ENCODE measurements at places on chromosomes 6 and 20.

DNA sequence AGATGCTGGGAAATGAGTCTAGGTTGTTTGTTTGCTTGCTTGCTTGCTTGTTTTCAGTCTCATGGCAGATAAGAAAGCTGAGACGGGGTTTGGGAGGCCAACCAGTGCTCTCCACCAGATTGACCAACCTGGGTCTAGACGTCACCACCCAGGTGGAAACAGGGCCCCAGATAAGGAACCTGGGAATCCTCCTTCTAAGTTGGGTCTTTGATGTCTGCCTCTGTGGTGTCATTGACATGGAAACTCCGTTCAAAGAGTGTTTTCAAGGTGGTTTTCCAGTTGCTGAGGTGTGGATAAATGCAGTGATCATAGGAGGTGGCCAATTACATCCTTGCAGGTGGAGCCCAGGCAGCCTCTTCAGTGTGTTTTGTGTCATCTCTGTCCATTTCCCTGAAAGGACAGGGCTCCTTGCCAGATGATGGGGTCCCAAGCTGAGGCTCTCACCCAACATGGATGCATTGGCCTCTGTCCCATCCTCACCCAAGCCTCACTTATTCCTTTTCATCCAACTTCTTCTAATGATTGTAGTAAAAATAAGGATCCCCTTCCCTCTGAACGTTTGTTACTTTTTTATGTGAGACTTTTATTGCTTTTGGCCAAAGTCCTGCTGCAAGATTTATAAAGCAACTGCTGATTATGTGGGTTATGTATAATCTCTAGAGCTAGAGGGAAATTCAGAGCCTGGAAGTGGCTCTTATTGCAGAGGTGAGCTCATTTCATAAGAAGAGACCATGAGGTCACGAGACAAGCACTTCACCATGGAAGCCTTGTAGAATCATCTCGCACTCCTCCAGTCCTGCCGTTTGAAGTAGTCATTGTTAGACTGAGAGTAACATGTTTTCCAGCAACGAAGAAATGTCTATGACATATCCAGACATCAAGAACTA, 32.0 kb upstream of the SYNDIG1 start:
- DNase-seq, result no peak

DNA sequence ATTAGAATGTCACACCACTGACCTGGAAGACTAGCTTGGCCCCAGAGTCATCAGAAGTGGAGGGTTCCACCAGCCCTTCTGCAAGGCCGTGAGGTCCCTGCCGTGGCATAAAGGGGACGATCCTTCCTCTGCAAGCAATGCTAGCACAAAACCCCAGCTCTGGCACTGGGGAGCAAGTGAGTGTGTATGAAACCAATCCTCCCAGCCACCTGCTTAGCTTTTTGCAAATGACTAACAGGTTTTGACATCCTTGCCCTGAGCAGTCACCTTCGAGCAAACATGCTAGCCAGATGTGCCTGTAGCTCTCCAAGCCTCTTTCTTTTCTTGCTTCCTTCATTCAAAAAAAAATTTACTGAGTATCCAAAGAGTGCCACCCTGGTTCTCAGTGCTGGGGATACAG, 8.6 kb downstream of the SULF2 start:
- DNase-seq, result no peak

GRCh38 chr6:7126754-7127153, 19.0 kb downstream of the RREB1 start:
- DNase-seq, result no peak

DNA sequence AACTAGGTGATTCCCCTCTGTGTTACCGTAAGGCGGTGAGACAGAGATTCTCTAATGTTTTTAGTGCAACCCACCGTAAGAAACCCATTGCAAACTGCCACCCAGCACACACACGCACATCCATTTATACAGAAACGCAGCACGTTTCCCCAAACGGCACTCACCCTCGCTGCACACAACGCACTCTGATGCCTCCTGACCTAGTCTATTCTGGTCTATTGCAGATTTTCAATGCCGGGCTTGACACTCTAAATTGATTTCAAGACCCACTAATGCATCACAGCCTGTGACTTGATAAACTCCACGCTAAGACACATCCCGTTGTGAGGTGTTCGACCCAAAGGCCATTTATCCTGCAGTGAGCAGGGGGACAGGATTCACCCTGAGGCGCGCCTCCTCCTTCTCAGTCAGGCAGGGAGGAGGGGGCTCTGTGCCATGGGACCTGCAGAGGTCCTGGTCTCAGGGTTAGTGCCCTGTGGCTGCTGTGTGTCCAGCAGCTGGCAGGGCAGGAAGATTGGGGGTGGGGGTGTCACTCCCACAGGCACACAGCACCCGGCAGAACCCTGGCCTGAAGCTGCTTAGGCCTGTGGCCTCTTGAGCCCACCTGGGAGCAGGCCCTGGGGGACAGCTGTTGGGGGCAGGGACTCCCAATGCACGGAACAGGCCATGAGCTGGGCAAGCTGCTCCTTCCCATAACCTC, 335.6 kb downstream of the PREX1 start:
- no peak for DNase-seq

DNA sequence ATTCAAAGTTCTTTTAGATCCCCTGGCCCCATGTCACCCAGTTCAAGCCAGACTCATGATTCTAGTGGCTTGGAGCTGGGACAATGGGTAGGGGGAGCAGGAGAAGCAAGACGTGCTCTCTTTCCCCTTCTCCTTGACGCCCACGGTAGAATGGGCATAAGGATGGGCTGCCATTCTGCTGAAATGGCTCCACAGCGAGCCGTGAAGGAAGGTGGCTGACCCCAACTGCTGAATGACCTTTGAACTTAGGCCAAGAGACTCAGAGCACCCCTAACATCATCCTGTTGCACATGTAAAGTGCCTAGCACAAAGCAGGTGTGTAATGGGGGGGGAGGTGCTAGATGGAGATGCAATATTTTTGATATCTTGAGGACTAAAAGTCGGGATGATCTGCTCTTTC, 15.8 kb upstream of the PTPN1 start:
- DNase-seq, result no peak
